CD4-positive, alpha-beta T cell (primary cell): ENCODE measurements at places on chromosomes 3 and 15. TPM values are rescaled to one million over a fixed set of nuclear protein-coding genes. Genes with fewer than 3 reads are reported as not detected.

SYNPR gene
- total RNA-seq = not detected

LINGO1 gene
- total RNA-seq = not detected

KLHL6 gene
- 23.9 TPM for total RNA-seq

IRAK2 gene
- total RNA-seq = 1.6 TPM

LDHAL6B gene
- total RNA-seq = not detected

CHRNA7 gene
- not detected for total RNA-seq

DNA sequence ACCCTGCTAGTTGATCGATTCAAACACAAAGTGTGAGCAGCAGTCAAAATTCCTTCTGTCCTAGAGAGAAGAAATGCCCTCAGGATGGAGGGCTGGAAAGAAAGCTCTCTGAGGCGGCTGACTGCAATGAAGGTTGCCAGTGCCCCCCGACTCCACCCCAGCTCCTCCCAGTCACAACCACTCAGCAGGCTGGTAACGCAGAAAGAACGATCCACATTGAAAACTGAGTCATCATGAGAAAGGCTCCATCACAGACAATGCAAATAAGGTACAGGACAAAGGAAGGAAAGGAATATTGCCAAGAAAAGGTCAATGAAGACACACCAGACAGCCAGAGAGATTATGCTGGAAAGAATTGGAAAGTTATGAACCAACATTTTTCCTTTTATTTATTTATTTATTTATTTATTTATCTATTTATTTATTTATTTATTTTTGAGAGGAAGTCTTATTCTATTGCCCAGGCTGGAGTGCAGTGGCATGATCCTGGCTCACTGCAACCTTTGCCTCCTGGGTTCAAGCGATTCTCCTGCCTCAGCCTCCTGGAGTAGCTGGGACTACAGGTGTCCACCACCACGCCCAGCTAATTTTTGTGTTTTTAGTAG is 17.4 kb upstream of the VGLL4 start:
- H3K27me3 ChIP-seq = no peaks in the 10 kb centered on the region
- no peak overlapping the region for H3K27ac ChIP-seq
- no peak overlapping the region for H3K4me3 ChIP-seq
- H3K4me1 ChIP-seq = no peaks in the 10 kb centered on the region

DNA sequence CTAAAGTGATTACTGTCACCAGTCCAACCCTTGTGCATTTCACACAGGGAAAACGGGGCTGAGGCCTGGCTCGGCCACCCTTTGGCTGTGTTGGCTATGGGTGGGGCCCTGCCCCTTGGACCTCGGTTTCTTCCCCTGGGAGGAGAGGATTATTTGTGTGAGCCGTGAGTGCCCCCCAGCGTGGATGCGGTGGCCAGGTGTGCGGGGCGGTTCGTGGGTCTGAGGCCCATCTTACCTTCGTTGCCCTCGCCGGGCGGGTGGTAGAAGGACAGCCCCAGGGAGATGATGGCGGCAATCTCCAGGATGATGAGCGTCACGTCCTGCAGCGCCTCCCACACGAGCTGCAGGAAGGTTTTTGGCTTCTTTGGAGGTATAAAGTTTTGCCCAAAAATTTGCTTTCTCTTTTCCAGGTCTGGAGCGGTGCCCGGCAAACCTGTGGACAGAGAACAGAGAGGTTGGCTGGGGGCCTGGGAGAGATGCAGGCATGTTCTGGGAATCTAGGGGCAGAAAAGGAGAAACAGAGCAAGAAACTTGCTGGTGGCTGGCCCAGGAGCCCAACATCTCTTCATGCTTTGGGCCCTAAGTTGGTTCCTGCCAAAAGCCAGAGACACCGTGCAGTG is 89.6 kb upstream of the SEC13 start:
- H3K4me1 ChIP-seq = no peaks in the 10 kb centered on the region
- H3K4me3 ChIP-seq = no peak overlapping the region
- DNase-seq = no peak
- H3K36me3 ChIP-seq = no peaks in the 10 kb centered on the region
- H3K27me3 ChIP-seq = no peaks in the 10 kb centered on the region

GRCh38 chr15:42137461-42138261 is 18.8 kb downstream of the PLA2G4F start:
- no peaks in the 10 kb centered on the region for H3K36me3 ChIP-seq
- H3K27me3 ChIP-seq = no peaks in the 10 kb centered on the region
- no peak overlapping the region for H3K27ac ChIP-seq
- DNase-seq = no peak
- H3K4me3 ChIP-seq = no peak overlapping the region

DNA sequence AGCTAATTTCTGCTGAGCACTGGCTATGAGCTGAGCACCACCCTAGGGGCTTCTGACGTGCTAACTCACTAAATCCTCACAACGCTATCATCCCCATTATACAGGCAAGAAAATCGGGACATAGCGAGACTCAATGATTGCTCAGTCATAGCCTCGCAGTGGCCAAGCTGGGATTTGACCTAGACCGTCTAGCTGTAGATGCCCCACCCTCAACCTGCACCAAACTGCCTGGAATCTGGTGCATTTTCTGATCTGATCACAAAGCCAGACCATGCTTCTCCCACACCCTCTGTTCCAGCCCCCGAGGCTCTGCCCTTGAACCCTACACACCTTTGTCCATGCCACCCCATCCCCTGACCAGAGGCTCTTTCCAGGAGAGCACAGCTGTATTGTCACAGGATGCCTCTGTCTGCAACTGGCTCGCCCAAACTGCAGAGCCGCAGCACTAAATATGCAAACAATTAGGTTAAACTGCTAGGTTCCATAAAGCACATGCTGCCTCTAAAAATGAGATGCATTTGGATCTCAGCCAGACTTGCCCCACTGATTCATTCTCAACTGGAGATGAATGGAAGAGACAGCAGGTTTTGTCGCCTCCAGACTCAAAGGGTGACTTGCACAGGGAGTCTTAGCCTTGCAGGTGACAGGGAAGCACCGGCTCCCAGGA is 95.2 kb downstream of the NUP210 start:
- no peaks in the 10 kb centered on the region for H3K4me1 ChIP-seq
- H3K27me3 ChIP-seq = no peaks in the 10 kb centered on the region
- peaks cover 97% of the 10 kb centered on the region for H3K36me3 ChIP-seq
- no peak for DNase-seq
- H3K4me3 ChIP-seq = no peak overlapping the region
- no peak overlapping the region for H3K27ac ChIP-seq

GRCh38 chr3:31980530-31981205 is 394 bp downstream of the OSBPL10 start:
- no peak overlapping the region for H3K27ac ChIP-seq
- peak; percentile 29 for DNase-seq
- H3K27me3 ChIP-seq = peaks cover 29% of the 10 kb centered on the region
- peaks cover 18% of the 10 kb centered on the region for H3K4me1 ChIP-seq

GRCh38 chr3:186171521-186171920 is 62.6 kb upstream of the ETV5 start:
- H3K4me3 ChIP-seq = no peak overlapping the region
- no peaks in the 10 kb centered on the region for H3K4me1 ChIP-seq
- H3K27ac ChIP-seq = no peak overlapping the region
- no peaks in the 10 kb centered on the region for H3K27me3 ChIP-seq

DNA sequence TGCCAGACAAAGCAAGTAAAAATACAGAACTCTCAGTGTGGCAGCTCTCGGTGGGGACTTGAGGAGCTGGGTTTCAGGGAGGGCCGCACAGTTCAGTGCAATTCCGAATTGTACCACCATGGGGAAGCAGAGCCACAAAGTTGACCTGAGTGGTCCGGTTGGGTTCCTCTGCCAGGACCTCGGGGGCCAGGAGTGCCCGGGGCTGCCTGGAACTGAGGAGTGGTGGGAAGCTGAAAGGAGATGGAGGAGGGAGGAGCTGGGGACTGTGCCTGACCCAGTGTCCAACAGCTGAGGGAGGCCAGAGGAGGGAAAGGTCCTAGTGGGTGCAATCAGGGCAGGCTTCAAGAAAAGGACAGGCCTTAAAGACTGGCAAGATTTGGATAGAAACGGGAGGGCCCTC is 32.2 kb upstream of the TRH start:
- no peak overlapping the region for H3K27ac ChIP-seq
- DNase-seq = peak; percentile 11
- no peaks in the 10 kb centered on the region for H3K27me3 ChIP-seq
- H3K4me1 ChIP-seq = no peaks in the 10 kb centered on the region
- H3K36me3 ChIP-seq = no peaks in the 10 kb centered on the region

DNA sequence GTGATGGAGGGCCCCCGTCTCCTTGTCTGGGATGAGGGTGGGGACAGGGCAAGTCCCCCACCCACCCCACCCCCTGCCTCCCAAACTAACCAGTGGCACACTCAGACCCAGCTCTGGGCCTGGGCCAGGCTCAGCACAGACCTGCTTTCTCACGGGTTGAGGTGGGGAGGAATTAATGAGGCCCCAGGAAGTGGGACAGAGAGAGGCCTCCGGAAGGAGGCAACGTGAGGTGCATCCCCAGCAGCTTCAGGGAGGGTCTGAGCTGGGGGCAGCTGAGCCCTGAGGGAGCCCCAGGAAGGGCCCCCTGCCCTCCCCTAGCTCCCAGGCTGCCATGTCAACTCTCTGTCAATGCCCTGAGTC is 15.0 kb upstream of the GNAI2 start:
- H3K27ac ChIP-seq = no peak overlapping the region
- no peak for DNase-seq
- peaks cover 16% of the 10 kb centered on the region for H3K4me1 ChIP-seq
- no peaks in the 10 kb centered on the region for H3K36me3 ChIP-seq

GRCh38 chr3:112519424-112520001 is 20.2 kb upstream of the BTLA start:
- H3K27me3 ChIP-seq = no peaks in the 10 kb centered on the region
- no peak for DNase-seq
- no peaks in the 10 kb centered on the region for H3K4me1 ChIP-seq
- no peak overlapping the region for H3K27ac ChIP-seq
- no peak overlapping the region for H3K4me3 ChIP-seq

GRCh38 chr3:101281521-101282030 is 38.8 kb downstream of the IMPG2 start:
- no peak overlapping the region for H3K4me3 ChIP-seq
- H3K4me1 ChIP-seq = no peaks in the 10 kb centered on the region
- no peaks in the 10 kb centered on the region for H3K36me3 ChIP-seq
- no peak for DNase-seq
- H3K27me3 ChIP-seq = no peaks in the 10 kb centered on the region
- no peak overlapping the region for H3K27ac ChIP-seq

- no peak overlapping the region for H3K27ac ChIP-seq
- no peaks in the 10 kb centered on the region for H3K36me3 ChIP-seq
- no peak for DNase-seq
- H3K4me3 ChIP-seq = no peak overlapping the region
- no peaks in the 10 kb centered on the region for H3K27me3 ChIP-seq
Measured at GRCh38 chr3:52013802-52014598, 18.3 kb upstream of the RPL29 start.

GRCh38 chr3:168467115-168467714 is 371.5 kb upstream of the GOLIM4 start:
- H3K36me3 ChIP-seq = no peaks in the 10 kb centered on the region
- H3K27ac ChIP-seq = no peak overlapping the region
- no peak for DNase-seq
- H3K4me1 ChIP-seq = no peaks in the 10 kb centered on the region
- H3K27me3 ChIP-seq = no peaks in the 10 kb centered on the region
- H3K4me3 ChIP-seq = no peak overlapping the region

GRCh38 chr3:72163809-72164634 is 379.1 kb upstream of the PROK2 start:
- H3K36me3 ChIP-seq = no peaks in the 10 kb centered on the region
- H3K4me1 ChIP-seq = no peaks in the 10 kb centered on the region

- DNase-seq = no peak
- H3K27ac ChIP-seq = no peak overlapping the region
- H3K36me3 ChIP-seq = no peaks in the 10 kb centered on the region
- H3K4me3 ChIP-seq = no peak overlapping the region
Measured at GRCh38 chr3:168249205-168249549, 153.5 kb upstream of the GOLIM4 start.

DNA sequence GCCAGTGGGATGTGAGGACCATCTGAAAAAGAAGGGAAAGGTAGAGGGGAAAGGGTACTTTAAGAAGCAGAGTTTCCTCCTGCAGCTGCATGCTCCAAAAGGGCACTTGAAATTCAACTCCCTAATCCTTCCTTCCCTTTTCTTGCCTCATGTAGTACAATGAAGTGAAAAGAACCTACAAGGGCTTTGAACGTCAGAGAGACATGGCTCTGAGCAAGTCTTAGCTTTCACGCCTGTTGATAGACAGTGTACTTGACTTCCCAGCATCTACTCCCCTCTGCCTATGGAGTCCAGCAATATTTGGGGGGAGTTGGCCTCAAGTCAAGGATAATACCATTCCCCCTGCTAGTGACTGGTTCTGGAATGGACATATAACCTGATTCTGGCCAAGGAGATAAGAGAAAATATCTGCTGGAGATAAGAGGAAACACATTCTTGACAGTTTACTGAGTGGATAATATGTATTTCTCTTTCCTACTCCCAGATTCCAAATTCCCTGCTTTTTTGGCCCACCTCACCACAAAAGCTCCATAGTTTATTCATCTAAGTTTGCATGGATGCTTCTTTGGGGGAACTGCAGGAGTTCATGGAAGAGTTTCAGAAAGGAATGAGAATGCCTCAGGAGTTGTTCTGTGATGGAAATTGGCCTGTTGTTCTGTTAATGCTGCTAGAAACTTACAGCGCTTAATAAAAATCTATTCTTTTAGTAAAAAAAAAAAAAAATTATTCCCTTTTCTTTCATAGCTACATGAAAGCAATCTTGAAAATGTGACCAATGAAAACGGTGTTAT is 193.0 kb upstream of the TPM1 start:
- DNase-seq = no peak
- H3K27ac ChIP-seq = no peak overlapping the region
- peaks cover 14% of the 10 kb centered on the region for H3K27me3 ChIP-seq
- no peaks in the 10 kb centered on the region for H3K36me3 ChIP-seq
- no peaks in the 10 kb centered on the region for H3K4me1 ChIP-seq
- no peak overlapping the region for H3K4me3 ChIP-seq

DNA sequence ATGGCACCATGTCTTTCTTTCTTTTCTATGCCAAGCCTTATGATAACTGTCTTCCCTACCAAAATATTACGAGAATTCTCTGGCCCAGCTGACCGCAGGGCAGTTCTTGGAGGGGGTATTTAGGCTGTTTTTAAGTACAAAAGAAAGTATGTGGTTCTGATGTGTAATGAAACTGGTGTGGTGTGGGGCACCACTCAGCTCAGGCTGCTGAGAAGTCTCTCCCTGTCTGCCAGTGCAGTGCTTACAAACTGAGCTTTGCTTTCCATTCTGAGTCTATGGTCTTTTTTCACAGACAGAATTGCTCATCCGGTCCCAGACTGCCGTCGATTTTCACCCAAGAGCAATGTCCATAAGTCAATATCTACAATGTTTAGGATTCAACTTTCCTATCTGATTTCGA is 847.6 kb downstream of the NTRK3 start:
- no peaks in the 10 kb centered on the region for H3K4me1 ChIP-seq
- DNase-seq = no peak
- no peak overlapping the region for H3K4me3 ChIP-seq
- H3K27ac ChIP-seq = no peak overlapping the region

GRCh38 chr15:25683911-25684310 is 179.2 kb downstream of the ATP10A start:
- H3K4me3 ChIP-seq = no peak overlapping the region
- H3K4me1 ChIP-seq = no peaks in the 10 kb centered on the region
- H3K27me3 ChIP-seq = no peaks in the 10 kb centered on the region
- DNase-seq = no peak
- H3K36me3 ChIP-seq = peaks cover 44% of the 10 kb centered on the region
- H3K27ac ChIP-seq = no peak overlapping the region
